ENCODE measurements at places on chromosomes 6 and 20. TPM values are rescaled to one million over a fixed set of nuclear protein-coding genes. Genes with fewer than 3 reads are reported as not detected.
A peak's percentile ranks its signal among the peaks of the same experiment; 100 is the strongest.

CGA gene
- not detected for total RNA-seq

DNAJC5 gene
- 37.1 TPM for total RNA-seq

OSER1 gene
- total RNA-seq: 89.0 TPM

HLA-DQA1 gene
- total RNA-seq: not detected

DNA sequence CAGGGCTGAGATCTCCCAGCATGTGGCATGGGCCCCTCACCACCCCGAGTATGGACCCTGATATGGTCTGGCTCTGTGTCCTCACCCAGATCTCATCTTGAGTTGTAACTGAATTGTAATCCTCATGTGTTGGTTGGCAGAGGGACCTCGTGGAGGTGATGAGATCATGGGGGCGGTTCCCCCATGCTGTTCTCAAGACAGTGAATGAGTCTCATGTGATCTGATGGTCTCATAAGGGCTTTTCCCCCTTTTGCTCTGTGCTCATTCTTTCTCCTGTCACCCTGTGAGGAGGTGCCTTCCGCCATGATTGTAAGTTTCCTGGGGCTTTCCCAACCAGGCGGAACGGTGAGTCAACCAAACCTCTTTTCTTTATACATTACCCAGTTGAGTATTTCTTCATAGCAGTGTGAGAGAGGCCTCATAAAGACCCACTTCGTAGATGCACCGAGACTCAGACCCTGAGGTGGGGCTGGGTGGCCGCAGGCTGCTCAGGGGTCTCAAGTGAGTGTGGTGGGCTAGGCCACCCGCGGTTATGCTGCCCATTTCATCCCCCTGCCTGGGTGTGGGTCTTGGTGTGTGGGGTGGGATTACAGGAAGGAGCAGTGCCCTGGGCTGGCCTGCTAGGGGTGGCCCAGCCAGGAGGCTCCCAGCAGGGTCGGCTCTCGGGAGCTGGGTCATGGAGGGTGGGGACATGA is 26.2 kb upstream of the GATA5 start:
- DNase-seq: peak; percentile 83

DNA sequence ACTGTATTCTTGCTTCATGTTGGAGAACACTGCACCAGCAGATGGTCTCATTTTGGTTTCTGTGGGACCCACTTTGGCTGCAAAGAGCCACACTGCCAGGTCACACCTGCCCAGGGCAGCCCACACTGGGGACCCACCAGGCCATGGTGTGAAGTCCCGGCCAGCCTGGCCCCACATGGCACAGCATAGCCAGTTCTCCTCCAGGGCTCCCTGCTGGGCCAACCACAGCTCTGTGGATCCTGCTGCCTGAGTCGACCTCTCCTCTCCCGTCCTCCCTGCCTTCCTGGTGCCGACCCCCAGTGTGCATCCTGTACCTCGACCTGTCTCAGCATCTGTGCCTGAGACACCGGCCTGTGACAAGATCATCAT is 3.0 kb downstream of the ARFRP1 start:
- no peak for DNase-seq

- DNase-seq: no peak
Measured at GRCh38 chr6:130355572-130355971, 10.2 kb upstream of the TMEM200A start.

DNA sequence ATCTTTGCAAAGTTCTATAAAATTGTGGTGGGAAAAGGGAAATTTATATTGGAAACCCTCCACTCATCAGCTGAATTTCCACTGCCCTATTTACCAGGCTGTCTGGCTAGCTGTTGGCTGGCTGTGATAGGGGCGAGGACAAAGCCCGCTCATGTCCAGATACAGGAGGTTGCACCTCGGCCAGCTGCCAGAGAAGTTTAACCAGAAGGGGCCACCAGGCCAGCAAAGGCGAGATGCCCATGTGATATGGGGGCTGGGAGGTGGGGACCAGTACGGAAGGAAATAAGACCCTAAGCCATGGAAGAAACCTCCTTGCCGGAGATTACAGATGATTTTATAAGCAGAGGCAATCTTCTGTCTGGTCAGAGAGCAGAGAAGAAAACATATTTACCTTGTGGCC is 143.8 kb downstream of the FNDC1 start:
- no peak for DNase-seq

GRCh38 chr6:144548536-144548935 is 263.4 kb downstream of the UTRN start:
- no peak for DNase-seq

GRCh38 chr6:118940770-118941169 is 5.8 kb upstream of the MCM9 start:
- DNase-seq: no peak

GRCh38 chr6:50993941-50994720 is 175.5 kb downstream of the TFAP2B start:
- DNase-seq: no peak

DNA sequence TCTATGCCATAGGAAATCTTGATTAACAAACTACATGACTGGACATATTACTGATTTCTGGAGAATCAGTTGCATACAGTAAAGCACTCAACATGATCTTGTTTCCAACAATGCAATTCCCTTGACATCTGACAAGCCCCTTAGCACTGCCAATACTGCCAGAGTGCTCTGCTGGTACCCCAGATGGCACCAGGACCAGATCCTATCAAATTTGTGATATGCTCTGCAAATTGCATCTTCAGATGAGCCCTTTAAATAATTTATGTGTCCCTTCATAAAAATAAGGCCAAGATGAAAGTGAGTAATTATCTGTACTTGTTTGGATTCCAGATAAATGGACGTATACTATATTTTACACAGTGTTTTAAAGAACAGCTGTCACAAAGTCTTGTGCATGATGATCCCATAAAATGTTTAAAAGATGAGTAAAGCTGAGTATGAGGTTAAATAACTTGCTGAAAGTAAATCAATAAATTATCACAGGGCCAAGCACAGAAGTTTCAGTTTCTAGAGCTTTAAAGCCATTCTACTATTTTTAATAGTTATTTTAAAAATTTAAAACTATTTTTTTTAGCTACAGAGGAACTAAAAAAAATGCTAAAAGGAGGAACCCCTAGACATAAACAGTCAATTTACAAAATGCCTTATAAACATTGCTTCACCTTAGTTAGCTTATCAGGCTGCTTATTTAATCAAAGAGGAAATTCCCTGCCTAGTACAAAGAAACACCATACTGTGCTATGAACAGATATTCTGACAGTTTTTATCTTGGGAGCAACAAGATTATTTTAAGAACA is 42.1 kb downstream of the NUDT3 start:
- DNase-seq: no peak

GRCh38 chr6:39279539-39279938 is 34.7 kb downstream of the KCNK17 start:
- DNase-seq: no peak

GRCh38 chr20:48889140-48889790 is 32.2 kb upstream of the ARFGEF2 start:
- no peak for DNase-seq

GRCh38 chr6:53628354-53629119 is 37.0 kb downstream of the KLHL31 start:
- no peak for DNase-seq

DNA sequence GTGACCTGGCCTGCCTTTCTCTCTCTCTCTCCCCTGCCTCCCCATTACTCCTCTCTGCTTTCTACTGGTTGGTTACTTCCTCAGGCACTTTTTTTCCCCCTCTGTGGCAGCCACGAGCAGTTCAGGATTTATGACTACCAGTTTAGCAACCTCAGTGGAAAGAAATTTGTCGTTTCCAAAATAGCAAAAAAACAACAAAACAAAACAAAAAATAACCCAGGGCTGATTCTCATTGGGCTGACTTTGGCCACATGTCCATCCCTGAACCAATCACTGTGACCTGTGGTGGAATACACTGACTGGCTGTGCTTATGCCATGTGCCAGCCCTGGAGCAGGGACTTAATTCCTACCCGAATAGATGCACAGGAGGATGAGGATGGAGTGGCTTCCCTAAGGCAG is 137.4 kb downstream of the TFAP2C start:
- DNase-seq: no peak

DNA sequence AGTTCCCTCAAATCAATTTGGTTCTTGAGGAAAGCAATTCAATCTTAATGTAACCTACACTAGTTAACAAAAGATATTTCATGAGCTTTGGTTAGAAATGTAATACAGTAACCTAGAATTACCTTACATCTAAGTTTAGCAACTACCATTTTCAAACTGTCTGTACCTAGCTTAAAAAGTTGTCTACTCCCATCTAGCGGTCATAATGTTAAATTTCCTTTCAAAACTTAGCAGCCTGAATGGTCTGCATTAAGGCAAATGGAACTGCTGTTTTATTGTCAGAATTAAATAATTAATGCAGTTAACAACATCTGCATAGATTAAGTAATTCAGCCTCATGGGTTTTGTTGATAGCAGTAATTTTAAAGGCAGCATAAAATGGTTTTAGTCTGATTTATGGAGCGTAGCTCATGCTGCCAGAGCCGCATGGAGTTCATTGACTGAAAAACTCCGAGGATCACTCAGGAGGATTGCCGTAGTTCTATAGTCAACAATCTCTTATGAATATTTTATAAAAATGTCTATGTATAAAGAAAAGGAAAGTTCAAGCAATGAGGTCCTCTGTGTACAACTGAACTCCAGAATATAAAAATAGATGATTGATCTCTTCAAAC is 485.4 kb upstream of the MANEA start:
- DNase-seq: peak; percentile 32

DNA sequence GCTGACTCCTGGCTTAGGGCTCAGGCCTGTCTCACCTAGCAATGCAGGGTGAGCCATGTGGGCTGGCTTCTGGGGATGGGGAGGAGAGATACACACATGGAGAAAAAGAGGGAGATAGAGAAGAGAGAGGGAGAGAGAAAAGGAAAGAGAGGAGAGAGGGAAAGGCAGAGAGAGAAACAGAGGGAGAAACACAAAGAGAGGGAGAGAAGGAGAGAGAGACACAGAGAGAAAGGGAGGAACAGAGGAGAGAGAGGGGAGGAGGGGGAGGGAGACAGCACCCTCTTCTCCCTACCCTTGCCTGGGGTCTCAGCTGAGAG is 24.8 kb downstream of the NTSR1 start:
- no peak for DNase-seq

DNA sequence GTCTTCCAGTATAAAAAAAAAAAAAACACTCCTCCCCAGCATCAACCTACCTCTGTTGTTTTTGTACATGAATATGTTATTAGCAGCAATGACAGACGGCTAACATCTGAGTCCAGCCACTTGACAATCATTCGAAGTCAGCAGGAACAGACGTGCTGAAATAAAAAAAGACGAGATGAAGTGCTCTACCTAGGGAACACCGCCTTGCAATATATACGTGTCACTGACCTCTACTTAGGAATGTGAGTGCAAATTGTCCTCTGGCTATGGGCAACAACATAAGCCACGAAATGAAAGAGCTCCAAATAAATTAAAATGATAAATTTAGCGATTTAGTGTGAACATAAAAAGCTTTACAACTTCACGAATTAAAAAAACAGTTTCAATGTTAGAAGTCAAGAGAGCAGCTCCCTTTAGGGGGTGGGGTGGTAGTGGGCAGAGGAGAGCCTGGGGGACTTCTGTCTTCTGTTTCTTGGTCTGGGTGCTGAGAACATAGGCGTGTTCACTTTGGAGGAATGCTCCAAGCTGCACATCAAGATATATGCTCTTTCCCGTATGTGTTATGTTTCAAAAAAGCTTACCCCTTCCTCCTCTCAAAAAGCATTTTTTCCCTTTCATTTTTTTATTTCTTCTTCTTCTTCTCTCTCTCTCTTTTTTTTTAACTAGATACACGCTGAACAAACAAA is 23.3 kb downstream of the EDN1 start:
- DNase-seq: no peak

DNA sequence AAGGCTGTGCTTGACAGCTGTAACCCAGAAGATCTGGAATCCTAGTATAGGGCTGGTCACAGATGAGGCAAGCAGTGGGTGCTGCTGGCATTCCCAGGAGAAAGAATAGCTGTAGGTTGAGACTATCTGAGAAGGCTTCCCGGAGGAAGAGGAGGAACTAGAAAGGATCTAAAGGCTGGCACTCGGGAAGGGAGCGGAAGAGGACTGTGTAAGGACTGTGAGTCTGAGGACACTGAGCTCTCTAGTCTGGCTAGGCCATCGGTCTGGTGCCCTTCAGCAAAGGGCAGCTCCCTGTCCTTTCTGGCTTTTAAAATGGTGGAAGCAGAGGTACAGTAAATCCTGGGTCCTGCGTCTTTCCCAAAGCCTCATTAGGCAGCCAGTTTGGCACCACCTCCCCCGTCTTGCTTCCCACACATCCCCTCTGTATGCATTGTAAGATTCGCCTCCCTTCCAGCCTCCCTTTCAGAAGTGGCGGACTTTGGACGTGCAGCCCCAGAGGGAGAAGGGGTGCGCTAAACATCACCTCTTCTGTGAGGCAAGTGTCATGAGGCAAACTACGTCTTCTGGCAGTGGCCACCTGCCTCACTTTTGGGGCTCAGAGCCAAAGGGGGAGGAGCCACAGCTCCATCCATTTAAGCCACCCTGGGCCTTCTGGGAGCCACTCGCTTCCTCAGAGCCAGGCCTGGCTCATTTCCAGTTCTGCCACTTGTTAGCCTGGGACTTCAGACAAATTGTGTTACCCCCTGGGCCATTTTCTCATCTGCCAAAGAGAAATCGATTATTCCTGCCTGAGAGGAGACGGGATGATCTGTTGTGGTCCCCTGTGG is 8.6 kb downstream of the SNPH start:
- no peak for DNase-seq

DNA sequence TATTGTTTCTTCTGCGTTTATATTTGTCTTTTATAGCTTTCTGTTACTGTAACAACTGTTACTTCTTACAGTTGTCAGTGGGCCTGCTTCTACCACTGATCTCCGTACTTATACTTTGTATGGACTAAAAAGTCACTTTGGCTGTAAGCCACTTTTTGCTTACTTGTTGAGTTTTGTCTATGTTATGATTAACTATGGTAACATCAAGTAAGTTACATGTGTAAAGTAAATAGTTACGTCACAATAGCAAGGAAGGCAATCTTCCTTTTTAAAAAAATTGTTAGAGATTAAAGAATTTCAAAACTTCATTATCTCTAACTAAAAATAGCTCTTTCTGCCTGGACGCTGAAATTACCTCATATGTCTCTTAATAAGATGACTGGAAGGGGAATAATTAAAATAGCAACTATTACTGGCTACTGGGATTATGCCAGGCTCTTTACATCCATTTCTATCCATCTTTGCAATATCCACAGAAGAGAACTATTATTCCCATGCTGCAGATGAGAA is 10.9 kb downstream of the TFB1M start:
- no peak for DNase-seq

DNA sequence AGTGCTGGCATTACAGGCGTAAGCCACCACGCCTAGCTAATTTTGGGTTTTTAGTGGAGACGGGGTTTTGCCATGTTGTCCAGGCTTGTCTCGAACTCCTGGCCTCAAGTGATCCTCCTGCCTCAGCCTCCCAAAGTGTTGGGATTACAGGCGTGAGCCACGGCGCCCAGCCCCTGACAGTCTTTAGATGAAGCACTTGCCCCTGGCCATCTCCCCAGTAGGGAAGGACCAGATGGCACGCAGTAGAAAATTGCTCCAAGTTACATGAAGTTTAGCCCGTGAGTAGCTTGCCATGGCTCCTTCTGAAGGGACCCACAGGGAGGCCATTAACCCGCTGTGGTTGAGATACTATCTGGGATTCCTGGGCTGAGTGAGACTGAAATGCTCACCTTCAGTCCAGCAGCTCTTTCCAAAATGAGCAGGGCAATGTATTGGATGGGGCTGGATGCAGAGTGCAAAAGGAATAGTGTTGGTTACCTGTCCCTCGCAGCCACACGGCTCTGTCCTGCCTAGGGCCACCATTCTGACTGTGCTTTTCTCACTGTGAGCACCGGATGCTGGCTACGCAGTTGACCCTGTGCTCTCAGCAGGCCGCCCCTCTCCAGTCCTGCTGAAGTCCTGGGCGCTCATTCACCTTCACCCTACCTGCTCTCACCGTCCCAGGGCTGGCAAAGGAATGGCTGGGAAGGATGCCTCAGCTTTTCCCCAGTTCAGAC is 66.9 kb downstream of the EFCAB8 start:
- DNase-seq: no peak
